ENCODE measurements at places on chromosomes 7 and 10. TPM values are rescaled to one million over a fixed set of nuclear protein-coding genes. Genes with fewer than 3 reads are reported as not detected.
A peak's percentile ranks its signal among the peaks of the same experiment; 100 is the strongest.

POLR3A gene
- 18.8 TPM for total RNA-seq

TET1 gene
- 3.0 TPM for total RNA-seq

PAX4 gene
- not detected for total RNA-seq

NDUFB8 gene
- 241 TPM for total RNA-seq

NEUROD6 gene
- not detected for total RNA-seq

AMZ1 gene
- 0.05 TPM for total RNA-seq

NEURL1 gene
- 1.6 TPM for total RNA-seq

GRCh38 chr7:127973832-127974231, 57.4 kb downstream of the LRRC4 start:
- peaks cover 39% of the 10 kb centered on the region for H3K36me3 ChIP-seq
- no peak overlapping the region for H3K4me3 ChIP-seq
- H3K27me3 ChIP-seq = no peaks in the 10 kb centered on the region
- no peak for DNase-seq
- H3K4me1 ChIP-seq = no peaks in the 10 kb centered on the region
- no peak overlapping the region for H3K27ac ChIP-seq

DNA sequence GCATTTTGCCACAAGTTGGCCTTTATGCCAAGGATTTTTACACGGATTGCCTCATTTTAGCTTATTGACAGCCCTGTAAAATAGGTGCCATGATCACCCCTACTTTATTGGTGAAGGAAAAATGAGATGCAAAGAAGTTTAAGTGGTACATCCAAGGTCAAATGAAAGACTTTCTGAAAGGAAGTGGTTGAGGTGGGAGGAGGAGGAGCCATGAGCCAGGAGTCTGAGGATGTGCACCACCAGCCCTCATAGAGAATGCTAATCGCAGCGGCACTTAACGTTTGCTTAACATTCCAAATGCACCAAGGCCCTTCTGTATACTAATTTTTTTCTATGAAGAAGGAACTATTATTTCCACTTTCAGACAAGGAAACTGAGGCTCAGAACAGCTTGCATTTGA, 31.0 kb upstream of the LRRC18 start:
- no peak overlapping the region for H3K4me3 ChIP-seq
- no peaks in the 10 kb centered on the region for H3K36me3 ChIP-seq
- peaks cover 3% of the 10 kb centered on the region for H3K27me3 ChIP-seq
- no peak overlapping the region for H3K27ac ChIP-seq

DNA sequence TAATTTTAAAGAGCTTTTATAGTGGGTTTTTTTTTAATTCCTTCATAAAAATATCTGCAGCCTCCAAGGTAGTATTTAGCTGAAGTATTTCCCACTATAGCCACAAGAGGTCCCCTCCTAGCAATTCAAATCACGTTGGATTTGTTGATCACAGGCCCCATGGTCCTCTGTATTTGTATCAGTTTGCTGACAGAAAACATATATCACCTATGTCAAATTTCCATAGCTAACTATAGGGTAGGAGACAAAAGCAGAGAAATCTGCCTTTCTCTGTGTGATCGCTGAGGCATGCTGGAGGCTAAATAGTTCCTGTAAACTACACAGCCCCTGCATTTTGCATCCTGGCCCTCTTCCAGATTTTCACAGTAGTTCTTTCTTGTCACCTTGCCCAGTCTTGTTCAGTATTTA, 1.7 kb upstream of the CTNNA3 start:
- H3K27ac ChIP-seq = no peak overlapping the region
- peaks cover 39% of the 10 kb centered on the region for H3K27me3 ChIP-seq
- peaks cover 15% of the 10 kb centered on the region for H3K4me1 ChIP-seq
- DNase-seq = peak; percentile 44
- no peaks in the 10 kb centered on the region for H3K36me3 ChIP-seq

GRCh38 chr10:93223336-93223735, 149.6 kb downstream of the CYP26A1 start:
- H3K27me3 ChIP-seq = peaks cover 5% of the 10 kb centered on the region
- no peak for DNase-seq
- no peaks in the 10 kb centered on the region for H3K4me1 ChIP-seq
- no peak overlapping the region for H3K4me3 ChIP-seq

DNA sequence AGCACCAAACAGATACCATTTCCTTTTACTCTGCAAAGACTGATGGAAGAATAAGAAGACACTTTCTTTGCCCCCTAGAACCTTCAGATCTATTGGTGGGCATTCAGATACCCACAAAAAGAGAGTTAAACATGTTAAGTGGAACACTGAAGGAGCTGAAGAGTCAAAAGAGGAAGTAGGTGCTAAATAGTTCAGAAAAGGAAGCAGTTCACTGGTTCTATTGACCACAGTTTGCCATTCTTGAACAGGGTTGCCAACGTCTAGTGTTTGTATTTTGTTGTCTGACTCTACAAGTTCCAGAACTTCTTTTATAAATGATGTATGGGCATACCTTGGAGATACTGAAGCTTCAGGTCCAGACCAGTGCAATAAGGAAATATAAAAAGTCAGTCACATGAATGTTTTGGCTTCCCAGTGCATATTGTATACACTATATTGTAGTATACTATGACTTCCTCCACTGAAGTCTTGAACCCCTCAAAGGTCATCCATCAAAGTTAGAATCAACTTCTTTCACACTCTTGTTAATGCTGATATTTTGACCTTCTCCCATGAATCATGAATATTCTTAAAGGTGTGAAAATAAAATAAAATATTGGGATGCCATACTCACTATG, 47.5 kb upstream of the AGR3 start:
- peaks cover 64% of the 10 kb centered on the region for H3K4me1 ChIP-seq
- no peaks in the 10 kb centered on the region for H3K27me3 ChIP-seq
- peaks cover 16% of the 10 kb centered on the region for H3K36me3 ChIP-seq
- no peak overlapping the region for H3K27ac ChIP-seq
- no peak for DNase-seq
- H3K4me3 ChIP-seq = no peak overlapping the region

GRCh38 chr7:148135116-148135515, 455.4 kb upstream of the C7orf33 start:
- no peaks in the 10 kb centered on the region for H3K4me1 ChIP-seq
- no peaks in the 10 kb centered on the region for H3K27me3 ChIP-seq
- no peak overlapping the region for H3K4me3 ChIP-seq
- no peak for DNase-seq

- no peak overlapping the region for H3K27ac ChIP-seq
- DNase-seq = no peak
- no peaks in the 10 kb centered on the region for H3K36me3 ChIP-seq
- peaks cover 3% of the 10 kb centered on the region for H3K27me3 ChIP-seq
- H3K4me3 ChIP-seq = no peak overlapping the region
- H3K4me1 ChIP-seq = peaks cover 5% of the 10 kb centered on the region
Measured at GRCh38 chr10:97032624-97033023, 153.1 kb downstream of the SLIT1 start.

DNA sequence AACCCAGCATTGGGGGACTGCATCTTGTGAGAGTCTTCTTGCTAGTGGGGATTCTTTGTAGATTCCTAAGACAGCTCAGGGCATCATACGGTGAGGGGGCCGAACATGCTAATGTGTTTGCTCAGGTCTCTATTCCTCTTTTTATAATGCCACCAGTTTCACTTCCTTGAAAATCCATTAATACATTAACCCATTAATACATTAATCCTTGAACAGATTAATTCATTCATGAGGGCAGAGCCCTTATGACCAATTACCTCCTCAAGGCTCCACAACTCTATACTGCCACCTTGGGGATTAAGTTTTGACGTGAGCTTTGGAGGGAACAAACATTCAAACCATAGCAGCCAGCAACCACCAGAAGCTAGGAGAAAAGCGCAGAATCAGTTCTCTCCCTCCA, 67.2 kb upstream of the POT1 start:
- no peaks in the 10 kb centered on the region for H3K4me1 ChIP-seq
- H3K27ac ChIP-seq = no peak overlapping the region
- no peaks in the 10 kb centered on the region for H3K36me3 ChIP-seq
- no peaks in the 10 kb centered on the region for H3K27me3 ChIP-seq
- H3K4me3 ChIP-seq = no peak overlapping the region

- peaks cover 71% of the 10 kb centered on the region for H3K27me3 ChIP-seq
- H3K27ac ChIP-seq = peak overlapping the region; percentile 80
- peaks cover 38% of the 10 kb centered on the region for H3K4me1 ChIP-seq
- no peak for DNase-seq
- H3K36me3 ChIP-seq = peaks cover 1% of the 10 kb centered on the region
Measured at GRCh38 chr7:5425507-5426225, 2.0 kb upstream of the TNRC18 start.

GRCh38 chr10:2994221-2994961, 73.0 kb upstream of the PFKP start:
- no peak overlapping the region for H3K4me3 ChIP-seq
- DNase-seq = no peak
- H3K27ac ChIP-seq = no peak overlapping the region
- no peaks in the 10 kb centered on the region for H3K4me1 ChIP-seq
- peaks cover 2% of the 10 kb centered on the region for H3K27me3 ChIP-seq
